Activated CD4-positive, CD25-positive, alpha-beta regulatory T cell (primary cell): ENCODE measurements at places on chromosomes 6 and 20.

DNA sequence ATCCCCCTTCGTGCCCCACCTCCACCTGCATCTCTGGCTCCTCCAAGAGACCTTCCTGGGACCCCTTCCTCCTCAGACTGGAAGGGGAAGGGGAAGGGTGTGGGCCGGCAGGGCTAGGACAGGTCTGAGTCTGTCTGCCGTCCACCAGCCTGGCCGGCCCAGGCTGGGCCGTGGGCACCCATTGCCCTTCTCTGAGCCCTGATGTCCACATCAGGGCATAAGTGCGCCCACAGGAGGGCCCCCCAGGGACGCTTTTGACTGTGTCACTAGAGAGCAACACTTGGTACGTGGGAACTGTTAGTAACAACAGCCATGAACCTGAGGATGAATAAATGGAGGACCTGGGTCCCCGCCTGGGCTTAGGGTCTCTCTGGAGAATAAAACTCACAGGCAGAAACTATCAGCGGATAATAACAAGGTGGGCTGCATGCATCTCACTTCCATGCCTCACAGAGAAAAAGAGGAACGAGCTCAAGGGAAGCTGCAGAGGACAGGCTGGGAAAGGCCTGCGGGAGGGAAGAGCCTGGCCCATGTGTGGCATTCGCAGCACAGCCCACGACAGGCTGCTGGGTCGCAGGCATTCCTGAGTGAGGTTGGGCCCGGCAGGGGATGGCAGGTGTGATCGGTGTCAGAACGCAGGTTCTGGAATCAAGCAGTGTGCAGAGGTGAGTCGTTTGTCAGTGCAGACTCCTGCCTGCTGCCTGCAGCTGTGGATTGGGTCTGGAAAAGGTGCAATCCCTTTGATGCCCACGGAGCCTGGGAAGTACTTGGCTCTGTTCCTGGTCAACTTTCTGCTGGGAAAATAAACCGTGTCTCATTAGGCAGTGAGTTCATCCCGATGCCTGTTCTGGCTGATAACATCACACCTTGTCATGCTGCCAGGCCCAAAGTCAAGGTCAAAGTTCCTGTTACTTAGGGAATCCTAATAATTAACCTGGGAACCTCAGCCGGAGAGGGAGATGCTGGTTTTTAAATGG is 60.9 kb downstream of the BCAS4 start:
- no peak for DNase-seq

DNA sequence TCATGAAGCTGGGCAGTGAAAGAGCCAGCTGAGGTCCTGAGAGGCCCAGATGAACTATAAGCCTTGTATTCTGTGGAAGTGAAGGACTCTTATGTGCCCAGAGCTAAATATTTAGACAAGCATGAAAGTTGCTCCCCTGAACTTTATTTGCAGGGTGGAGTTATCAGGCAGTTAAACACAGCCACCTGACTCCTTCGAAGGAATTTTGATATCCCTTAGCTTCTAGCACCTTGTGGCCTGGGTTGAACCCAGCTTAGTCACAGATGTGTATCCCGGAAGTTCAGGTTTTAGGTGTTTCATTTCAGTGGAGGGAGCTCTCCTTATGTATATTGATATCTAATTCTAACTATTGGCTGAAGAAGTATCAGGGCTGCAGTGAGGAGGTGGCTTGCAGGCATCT is 20.4 kb downstream of the NR2E1 start:
- no peak for DNase-seq

DNA sequence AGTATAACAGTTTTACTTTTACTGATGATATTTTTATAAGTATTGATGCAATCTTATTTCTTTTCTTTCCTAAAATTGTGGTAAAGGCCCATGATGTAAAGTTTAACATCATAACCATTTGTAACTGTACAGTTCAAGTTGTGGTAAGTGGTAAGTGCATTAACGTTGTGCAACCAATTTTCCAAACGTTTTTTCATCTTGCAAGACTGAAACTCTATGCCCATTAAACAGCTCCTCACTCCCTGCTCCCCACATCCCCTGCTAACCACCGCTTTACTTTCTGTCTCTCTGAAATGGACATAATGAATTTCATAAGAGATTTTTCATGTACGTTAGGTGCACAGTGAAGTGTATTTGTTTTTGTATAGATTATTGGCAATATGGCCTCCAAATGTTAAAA is 106.0 kb downstream of the PACRG start:
- no peak for DNase-seq

GRCh38 chr6:83470001-83470400 is 39.1 kb upstream of the ME1 start:
- DNase-seq = no peak

DNA sequence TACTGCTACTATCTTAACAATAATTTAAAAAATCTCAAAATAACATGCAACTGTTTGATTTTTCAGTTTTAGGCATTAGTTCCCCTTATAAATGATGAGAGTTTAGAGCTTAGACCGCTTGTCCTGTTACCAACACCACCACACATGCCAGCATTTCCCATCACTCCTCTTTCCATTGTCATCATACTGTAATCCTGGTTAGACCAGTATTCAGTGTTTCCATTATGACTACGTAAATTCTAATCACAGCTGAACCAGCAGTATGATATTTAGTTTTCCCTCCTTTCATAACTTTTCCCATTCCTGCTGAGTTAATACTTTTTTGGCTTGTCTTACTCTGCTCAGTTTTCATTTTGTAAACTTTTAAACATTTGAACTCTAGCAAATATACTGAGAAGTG is 12.2 kb upstream of the TBC1D20 start:
- no peak for DNase-seq

DNA sequence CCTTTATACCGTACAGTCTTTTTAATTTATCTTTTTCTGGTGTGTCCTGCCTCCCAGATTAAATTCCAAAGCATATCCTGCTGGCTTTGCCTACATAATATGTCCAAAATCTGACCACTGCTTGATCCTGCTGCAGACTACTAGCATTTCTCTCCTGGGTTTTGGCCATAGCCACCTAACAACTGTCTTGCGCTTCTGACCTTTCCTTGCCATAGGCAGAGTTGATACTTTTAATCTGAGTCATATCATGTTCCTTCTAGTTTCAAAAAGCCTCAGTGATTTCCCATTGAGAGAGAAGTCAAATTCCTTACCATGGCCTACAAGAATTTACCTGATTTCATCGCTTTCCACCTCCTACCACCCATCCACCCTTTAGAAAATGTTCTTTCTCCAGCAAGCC is 104.8 kb downstream of the BCKDHB start:
- DNase-seq = no peak

- DNase-seq = no peak
These were observed 9.6 kb upstream of the CHRNA4 start for GRCh38 chr20:63370618-63371187.

DNA sequence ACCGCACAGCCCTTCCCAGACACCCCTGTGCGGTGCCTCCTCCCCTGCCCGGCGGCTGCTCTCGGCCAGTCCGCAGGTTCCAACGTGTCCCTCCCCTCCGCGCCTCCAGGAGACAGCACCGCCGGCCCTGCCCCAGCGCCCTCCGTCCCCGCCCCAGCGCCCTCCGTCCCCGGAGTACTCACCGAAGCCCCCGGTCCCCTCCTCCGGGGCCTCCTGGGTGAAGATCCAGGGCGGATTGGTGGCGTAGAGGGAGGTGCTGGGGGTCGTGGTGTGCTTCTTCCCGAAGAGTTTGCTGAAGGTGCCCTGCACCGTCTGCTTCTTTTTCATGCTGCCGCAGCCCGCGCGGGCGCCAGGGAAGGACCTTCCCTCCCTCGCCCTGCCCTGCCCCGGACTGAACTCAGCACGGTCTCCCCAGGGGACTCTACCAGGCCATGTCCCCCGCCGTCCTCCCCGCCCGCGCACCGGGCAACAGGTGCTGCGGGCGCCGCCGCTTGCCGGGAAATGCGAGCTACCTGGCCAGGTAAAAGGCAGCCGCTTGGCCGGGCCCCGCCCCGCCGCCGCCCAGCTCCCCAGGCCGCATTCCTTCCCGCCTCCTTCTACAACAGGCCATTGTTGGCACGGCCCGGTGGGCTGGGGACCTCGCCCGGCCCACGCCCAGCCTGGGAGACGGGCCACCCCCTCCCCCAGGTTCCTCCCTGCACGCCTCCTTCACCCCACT is at the start of gene C6orf132:
Gene C6orf132, minus strand, starts transcription at position 503 of the 718 bp plus-strand sequence. Its CDS starts 176 bp downstream, at position 327.
- DNase-seq = no peak

GRCh38 chr6:95266537-95267258 is 310.6 kb upstream of the MANEA start:
- DNase-seq = no peak

- DNase-seq = no peak
These were observed 17.8 kb upstream of the FKBP5 start for GRCh38 chr6:35706468-35706867.

- DNase-seq = no peak
These were observed 75.8 kb downstream of the PERP start for GRCh38 chr6:138031417-138031816.

- DNase-seq = no peak
These were observed 1.2 kb downstream of the PAK5 start for GRCh38 chr20:9837634-9838033.

GRCh38 chr6:166559211-166559610 is 27.3 kb downstream of the RAMACL start:
- no peak for DNase-seq

DNA sequence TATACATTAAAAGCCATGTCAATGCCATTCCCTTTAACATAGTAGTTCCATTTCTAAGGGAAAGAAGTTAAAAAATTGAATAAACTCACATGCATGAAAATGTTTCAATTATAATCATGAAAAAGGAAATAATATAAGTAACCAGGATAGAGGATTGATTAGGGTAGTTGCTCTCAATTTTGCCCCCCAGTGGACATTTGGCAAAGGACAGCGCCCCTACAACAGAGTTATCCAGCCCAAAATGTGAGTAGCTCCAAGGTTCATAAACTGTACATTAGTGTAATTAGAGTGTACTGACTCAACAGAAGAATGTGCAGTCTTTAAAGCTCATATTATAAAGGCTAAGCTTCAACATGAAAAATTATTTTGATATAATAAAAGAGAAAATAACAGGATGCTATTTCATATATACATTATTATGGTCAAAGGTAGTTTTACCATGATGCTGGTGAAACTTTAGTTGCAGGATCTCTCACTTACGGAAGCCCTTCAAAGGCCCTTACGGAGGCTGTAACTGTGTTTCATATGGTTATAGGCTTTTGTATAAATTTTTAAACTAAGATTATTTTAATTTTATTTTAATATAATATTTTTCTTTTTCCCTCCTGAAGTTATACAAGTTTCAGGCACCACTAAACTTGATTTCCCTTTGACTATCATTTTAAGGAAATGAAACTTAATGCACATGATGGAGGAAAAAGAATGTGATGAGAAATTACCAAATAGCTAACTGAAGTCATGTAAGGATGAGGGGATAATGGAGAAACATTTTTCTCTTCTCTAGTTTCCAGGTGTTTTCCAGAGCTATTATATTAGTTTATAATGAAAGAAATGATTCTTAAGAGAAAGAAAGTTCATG is 403.6 kb downstream of the PLCB1 start:
- no peak for DNase-seq

- DNase-seq = no peak
These were observed 9.0 kb downstream of the NKAIN2 start for GRCh38 chr6:123812621-123813020.

DNA sequence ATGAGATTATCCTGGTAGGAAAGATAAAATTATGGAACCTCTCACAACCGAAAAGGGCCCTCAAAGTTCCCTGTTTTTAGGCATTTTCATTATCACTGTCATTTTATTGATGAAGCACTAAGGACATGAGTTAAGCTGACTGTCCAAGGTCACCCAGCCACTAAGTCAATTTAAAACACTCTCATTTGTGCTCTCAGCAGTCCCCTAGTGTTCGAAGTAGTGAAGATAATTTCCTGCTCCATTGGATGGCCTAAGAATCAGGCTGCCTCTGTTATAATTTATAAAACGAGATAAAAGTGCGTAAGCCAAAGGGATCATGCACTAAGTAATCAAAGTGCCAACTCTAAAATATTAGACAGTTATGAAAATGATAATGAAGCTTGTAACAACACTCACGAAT is 169.1 kb downstream of the KIF16B start:
- DNase-seq = no peak

- DNase-seq = no peak
These were observed 48.4 kb downstream of the CLVS2 start for GRCh38 chr6:123044341-123044860.

DNA sequence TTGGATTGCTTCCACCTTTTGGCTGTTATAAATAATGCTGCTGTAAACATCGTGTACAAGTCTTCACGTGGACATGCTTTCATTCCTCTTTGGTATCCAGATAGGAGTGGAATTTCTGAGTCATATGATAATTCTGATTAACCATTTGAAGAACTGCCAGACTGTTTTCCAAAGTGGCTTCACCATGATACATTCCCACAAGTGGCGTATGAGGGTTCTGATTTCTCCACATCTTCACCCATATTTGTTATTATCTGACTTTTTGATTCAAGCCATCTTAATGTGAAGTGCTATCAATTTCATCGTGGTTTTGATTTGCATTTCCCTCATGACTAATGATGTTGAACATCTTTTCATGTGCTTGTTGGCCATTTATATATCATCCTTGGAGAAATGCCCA is 2.9 kb upstream of the SNRPB start:
- no peak for DNase-seq

- DNase-seq = no peak
These were observed 50.6 kb upstream of the COL9A1 start for GRCh38 chr6:70353448-70353847.

DNA sequence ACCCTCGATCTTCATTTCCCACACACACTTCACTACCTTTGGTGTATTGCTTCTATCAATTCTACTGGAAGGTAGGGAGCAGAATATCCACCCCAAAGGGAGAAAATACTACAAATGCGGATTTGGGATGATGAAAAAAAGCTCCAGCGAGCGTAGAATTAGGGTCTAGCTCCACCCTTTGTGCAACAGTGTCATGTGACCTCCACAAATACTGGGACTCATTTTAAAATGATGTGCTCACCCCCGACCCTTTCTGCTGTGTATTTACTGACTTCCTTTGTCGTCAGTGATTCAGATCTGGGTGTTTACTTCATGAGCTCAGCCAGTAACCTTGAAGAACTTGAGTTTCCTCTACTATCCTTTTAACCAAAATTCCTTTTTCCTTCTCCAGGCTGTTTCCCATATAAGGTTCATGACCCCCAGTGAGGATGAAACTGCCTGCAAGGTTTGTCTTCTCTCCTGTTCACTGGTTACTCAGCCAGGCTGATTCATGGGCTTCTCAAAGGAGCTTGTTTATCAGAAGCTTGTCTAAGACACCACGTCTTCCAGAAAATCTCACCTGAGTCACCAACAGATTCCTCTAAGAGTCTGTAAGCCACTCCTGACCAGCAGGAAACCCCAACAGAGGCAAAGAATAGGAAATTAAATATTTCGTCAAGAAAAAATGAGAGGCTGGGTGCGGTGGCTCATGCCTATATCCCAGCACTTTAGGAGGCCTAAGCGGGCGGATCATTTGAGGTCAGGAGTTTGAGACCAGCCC is 39.6 kb upstream of the PAX1 start:
- no peak for DNase-seq

GRCh38 chr6:13397359-13398068 is 69.2 kb upstream of the TBC1D7 start:
- DNase-seq = no peak

DNA sequence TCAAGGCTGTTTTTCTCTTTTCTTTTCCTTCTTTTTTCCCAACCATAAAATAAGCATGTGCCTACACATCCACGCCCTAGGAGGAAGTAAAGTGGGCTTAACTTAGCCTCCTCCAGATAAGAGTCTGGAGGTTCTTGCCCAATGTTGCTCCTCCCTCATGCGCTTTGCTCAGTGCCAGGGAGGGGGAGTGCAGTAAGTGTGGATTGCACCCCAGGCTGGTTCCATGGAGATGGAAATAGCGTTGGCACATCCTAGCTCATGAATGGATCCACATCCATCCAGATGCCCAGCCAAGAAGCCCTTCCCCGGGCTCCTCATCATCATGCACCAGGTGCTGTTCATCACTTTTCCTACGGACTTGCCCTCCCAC is 58.2 kb downstream of the NEDD9 start:
- DNase-seq = no peak
